Hepatic stellate cell (primary cell): ENCODE measurements at places on chromosomes 16 and 17.

DNA sequence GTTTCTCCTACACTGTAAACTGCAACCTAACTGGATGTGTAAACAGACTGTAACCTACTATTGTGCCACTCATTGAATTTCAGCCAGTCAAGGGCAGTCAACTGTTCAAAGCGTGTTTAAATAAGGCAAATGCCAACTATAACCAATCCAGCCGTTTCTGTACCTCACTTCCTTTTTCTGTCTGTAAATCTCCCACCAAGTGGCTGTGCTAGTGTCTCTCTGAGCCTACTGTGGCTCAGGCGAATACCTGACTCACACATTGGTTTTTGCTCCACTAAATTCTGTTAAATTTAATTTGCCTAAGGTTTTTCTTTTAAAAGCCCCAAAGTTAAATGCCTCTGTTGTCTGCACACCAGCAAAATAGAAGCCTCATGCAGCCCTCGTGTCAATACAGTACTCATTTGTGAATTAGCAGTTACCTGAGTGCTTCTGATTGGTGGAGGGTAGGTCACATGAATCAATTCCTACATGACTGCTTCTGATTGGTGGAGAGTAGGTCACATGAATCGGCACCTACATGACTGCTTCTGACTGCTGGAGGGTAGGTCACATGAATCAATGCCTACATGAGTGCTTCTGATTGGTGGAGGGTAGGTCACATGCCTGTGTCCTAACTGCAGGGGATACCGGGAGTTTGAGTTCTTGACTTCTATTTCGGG lies 31.1 kb upstream of the CCR7 start:
- DNase-seq, result no peak

DNA sequence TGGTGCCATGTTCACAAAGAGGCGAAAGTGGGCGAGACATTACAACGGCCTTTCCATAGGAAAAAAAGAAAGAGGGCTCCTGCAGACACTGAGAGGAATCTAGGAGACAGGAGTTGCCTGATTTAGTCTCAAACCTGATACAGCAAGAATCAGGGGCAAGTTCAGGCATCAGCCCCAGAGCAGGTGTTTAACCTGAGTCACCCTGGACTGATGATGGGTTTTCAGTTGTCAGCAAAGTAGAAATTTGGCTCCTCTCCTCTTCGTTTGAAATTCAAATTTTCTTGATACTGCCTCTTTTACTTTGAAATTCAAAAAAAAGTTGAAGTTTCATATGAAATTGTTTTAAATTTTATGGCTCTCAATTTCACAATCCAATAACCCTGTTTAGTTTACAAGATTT lies 189.5 kb downstream of the ABCC12 start:
- DNase-seq, result no peak

DNA sequence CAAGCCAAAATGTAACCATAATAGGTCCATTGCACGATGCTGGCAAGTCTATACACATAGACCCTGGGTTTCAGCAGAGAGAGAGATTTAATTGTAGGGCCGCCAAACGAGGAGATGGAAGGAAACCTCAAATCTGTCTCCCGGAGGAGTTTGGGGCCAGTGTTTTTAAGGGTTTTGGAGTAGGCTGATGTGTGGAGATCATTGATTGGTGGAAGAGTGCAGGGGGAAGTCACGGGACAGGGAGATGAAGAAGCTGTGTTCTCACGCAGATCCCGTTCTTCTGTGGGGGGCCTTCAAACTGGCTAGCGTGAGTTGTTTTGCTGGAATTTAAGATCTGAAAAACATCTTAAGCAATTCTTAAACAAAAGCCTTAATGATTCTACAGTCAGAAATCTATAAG lies 84.8 kb downstream of the KATNIP start:
- DNase-seq, result no peak

GRCh38 chr17:7817643-7817964 lies 16.4 kb upstream of the KDM6B start:
- no peak for DNase-seq

DNA sequence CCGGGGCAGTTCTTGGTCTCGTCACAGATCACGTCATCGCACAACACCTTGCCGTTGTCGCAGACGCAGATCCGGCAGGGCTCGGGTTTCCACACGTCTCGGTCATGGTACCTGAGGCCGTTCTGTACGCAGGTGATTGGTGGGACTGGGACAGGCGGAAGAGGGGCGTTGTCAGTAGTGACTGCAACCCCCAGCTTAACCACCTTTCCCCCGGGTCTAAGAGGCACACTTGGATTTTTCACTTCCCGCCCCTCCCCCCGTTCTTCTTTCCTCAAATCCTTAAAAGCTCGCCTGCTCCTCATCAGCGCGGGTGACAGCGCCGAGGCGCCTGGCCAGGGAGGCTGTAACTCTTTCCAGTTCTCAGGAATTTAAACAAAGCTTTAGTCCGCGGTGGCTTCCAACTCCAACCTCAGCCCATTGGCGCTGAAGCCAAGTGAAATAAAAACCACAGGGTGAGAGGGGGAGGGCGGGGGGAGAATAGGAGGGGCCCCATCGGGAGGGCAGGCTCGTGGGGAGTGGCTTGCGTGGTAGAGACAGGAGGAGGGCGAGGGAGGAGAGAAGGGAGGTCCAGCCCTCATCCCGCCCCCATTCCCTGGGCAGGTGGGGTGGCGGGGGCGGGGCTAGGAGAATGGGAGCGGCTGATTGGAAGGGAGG lies 1.5 kb downstream of the COL1A1 start:
- peak; percentile 92 for DNase-seq

DNA sequence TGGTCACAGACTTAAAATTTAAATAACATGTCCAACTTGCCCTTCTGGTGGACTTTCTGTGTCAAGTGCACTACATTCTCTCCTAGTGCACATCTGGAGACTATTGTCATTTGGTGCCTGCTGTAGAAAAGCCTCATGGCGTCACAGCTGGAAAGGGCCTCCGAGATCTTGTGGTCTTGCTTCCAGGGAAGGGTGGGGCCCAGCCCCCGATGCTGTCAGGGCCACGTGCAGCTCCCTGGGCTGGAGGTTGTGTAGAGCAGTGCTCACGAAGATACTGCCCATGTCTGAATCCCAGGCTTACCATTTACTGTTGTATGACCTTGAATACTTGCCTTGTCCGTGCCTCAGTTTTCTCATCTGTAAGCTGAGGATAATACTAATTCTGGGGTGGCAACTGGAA lies 6.8 kb upstream of the MPRIP start:
- DNase-seq, result no peak

DNA sequence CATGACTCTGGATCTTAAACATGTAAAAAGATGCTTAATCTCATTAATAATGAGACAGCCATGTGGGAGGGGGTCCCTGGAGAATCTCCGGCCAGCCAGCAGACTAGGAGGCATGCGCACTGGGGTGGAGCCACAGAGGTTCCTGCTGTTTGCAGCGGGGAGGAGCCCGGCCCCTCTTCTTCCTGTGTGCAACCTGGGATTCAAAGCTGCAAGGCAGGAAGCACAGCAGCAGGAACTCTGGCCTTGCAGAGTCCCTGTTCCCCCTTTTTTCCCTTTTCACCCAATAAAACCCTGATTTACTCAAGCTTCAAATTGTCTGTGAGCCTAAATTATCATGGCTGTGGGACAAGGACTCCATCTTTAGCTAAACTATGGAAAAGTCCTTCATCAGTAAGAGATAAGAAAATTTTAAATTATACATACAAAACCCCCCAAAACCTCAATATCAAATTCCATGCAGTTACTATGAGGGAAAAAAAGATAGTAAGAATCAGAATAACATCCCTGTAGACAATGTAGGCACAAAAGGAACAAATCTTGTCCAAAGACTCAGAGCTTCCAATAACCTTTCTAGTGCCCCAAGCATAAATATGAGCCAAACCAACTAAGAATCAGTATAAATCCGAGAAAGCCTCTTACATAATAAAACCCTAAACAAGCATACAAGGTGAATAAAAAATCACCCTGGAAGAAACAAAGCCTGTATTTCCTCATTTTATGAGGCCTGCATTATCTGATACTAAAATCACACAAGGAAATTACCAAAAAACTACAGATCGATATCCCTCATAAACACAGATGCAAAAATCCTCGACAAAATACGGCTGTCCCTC lies 12.1 kb downstream of the CFDP1 start:
- DNase-seq, result peak; percentile 25

DNA sequence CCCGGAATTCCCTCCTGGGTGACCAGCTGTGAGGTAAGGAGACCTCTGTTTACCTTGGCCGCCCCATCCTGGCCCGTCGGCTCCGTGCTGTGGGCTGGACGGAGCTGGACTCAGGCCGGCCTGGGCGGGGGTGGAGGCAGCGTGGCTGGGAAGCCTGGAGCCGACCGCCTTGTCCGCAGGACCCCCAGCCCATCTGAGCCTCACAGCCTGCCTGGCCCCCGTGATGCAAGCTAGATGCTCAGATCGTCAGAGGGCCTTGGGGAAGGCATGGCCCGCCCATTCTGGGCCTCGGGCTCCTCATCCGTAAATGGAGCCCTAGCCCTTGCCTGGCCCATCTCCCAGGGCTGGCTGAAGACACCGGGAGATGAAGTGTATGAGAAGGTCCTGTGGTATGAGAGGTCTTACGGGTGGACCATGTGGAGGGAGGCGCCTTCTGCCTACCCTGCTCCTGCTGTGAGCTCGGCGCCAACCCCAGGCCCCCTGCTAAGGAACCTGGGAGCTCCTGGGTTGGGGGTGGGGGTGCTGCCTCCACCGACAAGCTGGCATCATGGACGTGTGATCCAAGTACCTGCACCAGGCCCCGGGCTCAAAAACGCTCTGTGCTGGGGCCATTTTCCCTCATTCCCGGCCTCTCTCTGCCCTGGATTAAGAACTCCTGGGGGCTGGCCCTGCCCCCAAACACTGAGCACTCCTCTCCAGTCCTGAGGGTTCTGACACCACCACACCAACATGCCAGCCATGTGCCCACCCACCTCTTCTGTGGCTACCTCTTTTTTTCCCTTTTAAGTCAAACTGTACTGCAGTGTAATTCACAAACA lies 5.4 kb upstream of the P2RX1 start:
- no peak for DNase-seq

DNA sequence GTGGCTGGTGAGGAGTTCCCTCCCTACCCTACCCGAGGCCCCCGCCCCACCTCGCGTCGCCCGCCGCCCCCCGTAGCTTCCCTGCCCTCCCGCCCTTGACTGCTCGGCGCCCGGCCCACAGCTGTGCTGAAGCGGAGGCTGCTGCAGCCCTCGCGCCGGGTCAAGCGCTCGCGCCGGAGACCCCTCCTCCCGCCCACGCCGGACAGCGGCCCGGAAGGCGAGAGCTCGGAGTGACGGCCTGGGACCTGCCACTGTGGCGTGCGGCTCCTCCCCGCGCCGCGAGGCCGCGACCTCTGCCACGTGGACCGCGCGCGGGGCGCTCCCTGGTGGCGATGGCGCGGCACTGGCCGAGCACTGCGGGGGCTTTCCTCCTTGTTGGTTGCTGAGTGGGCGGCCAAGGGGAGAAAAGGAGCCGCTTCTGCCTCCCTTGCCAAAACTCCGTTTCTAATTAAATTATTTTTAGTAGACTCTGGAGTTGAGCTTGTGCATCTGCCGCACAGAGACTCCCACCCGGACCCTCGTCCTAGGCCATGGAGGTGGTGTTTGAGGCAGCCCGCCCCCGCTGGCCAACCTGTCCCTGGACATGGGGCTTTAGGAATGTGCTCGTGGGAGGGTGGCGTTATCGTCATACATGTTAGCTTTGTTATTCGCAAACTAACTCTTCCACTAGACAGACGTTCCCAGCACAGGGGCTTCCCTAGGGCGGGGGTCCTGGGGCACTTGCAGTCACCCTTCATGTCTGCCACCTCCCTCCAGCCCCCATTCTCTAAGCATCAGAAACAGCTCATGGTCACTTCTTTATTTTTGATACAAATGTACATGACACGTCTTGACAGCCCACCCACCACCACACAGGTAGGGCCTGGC lies 4.4 kb downstream of the TP53I13 start:
- peak; percentile 81 for DNase-seq

DNA sequence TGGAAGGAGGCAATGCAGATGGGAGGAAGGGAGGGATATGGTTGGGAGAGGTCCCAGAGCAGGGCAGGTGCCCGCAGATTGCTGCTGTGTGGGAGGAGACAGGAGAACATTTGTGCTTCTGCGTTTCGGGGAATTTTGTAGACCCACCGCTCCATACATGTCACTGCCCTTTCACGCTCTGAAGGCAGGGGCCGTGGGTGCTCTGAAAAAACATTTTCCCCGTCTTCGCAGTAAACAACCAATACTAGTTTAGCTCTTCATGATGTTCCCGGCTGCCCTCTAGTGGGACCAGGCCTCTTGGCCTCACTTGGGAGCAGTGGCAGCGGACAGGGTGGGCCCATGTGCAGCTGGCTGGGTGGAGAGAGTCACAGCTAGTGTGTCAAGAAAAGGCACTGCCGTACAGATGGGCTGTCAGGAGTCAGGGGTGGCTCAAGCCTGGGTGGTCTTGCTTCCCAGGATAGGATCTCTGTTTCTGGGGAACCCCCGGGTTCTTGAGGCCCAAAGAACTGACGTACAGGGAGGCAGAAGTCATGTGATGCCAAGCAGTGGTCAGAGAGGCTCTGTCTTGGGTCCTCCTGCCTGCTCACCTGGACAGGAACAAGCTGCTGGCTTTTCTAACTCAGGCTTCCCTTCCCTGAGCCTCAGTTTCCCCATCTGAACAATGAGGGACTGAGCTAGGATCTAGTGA lies 46.5 kb upstream of the CPNE2 start:
- DNase-seq, result peak; percentile 70

DNA sequence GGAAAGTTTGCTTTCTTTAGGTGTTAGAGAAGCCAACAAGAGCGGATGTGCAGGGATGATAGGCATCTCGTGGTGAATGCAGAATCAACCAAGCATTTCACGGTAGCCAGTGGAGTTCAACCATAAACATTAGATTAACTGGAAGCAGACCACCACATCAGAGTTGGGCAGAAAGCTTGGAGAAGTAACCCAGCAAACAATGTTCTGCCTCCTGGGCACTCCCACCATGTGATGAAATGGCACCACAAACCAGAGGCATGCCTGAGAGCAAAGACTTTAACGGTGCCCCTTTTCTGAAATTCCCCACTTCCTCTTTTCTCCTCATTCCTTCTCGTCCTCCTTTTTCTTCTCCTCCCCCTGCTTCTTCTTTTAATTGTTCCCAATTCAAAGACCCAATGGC lies 193.5 kb upstream of the ANKFN1 start:
- no peak for DNase-seq

GRCh38 chr17:78794399-78794798 lies 12.3 kb upstream of the CYTH1 start:
- no peak for DNase-seq

GRCh38 chr16:9415545-9415944 lies 324.1 kb downstream of the HAPSTR1 start:
- no peak for DNase-seq

GRCh38 chr17:32575852-32576251 lies 89.1 kb downstream of the CDK5R1 start:
- no peak for DNase-seq
